Stimulated activated CD4-positive, alpha-beta T cell treated with anti-CD3 and anti-CD28 coated beads, Interleukin-12 subunit alpha, Interleukin-12 subunit beta, amount 100 ng/mL, for 24 hours (primary cell): ENCODE measurements at places on chromosomes 11 and 22.

DNA sequence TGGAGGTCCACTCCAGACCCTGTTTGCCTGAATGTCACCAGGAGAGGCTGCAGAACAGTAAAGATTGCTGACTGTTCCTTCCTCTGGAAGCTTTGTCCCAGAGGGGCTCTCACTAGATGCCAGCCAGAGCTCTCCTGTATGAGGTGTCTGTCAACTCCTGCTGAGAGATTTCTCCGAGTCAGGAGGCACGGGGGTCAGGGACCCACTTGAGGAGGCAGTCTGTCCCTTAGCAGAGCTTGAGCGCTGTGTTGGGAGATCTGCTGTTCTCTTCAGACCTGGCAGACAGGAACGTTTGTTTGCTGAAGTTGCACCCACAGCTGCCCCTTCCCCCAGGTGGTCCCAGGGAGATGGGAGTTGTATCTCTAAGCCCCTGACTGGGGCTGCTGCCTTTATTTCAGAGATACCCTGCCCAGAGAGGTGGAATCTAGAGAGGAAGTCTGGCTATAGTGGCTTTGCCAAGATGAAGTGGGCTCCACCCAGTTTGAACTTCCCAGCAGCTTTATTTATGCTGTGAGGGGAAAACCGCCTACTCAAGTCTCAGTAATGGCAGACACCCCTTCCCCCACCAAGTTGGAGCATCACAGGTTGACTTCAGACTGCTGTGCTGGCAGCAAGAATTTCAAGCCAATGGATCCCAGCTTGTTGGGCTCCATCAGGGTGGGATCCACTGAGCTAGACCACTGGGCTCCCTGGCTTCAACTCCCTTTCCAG lies 99.4 kb downstream of the PDE3B start:
- DNase-seq = no peak

- no peak for DNase-seq
Measured at GRCh38 chr11:13944911-13945425, 17.6 kb upstream of the SPON1 start.

DNA sequence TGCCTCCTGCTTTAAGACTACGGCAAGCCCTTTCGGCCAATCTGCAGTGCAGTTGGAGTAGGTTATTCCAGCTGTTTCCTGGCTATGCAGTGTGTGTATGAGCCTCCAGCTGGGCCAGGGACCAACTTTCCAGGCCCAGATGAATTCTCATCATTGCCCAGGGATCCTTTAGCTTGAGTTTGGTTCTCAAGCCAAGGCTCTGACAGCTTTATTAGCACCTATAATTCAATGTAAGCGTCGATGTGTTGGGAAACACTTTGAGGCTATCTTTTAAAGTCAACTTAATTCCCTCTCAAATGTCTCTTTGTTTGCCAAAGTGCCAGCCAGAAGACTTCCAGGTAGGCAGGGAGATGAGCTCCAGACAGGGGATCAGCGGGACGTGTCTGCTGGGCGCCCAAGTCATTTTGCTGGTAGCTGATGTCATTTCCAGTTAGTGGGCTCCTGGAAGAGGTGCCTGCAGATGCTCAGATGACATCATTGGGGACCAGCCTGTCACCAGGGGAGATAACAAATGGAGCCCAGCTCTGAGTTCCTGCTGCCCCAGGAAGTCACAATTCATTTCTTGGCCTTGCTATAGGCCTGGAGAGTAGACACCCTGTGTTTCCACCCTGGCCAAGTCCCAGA lies 520.4 kb downstream of the SOX6 start:
- no peak for DNase-seq

GRCh38 chr22:21603973-21604372 lies 25.8 kb downstream of the YDJC start:
- DNase-seq = no peak

DNA sequence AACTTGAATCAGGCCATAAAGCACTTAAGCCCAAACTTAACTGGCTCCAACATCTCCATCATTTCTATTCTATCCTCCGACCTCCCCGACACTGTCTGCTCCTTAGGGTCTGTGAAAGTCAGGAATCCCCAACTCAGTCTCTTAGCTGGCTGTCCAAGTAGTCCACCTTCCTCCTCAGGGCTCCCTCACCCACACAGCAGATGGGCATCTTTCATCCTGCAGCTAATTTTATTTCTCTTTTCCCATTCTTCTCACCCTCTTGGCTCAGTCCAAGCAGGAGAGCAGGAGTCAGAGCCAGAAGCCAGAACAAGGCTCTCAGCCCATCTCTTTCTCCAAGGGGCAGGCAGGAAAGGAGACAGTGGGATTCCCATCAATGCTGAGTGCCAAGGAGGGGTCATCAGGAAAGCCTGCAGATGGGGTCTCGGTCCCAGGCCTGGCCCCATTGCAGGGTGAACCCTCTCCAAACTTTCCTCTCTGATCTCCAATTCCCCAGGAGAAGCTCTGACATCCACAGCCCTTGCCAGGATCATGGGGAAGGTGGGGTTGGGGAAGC lies 40.4 kb upstream of the JAM3 start:
- DNase-seq = no peak

DNA sequence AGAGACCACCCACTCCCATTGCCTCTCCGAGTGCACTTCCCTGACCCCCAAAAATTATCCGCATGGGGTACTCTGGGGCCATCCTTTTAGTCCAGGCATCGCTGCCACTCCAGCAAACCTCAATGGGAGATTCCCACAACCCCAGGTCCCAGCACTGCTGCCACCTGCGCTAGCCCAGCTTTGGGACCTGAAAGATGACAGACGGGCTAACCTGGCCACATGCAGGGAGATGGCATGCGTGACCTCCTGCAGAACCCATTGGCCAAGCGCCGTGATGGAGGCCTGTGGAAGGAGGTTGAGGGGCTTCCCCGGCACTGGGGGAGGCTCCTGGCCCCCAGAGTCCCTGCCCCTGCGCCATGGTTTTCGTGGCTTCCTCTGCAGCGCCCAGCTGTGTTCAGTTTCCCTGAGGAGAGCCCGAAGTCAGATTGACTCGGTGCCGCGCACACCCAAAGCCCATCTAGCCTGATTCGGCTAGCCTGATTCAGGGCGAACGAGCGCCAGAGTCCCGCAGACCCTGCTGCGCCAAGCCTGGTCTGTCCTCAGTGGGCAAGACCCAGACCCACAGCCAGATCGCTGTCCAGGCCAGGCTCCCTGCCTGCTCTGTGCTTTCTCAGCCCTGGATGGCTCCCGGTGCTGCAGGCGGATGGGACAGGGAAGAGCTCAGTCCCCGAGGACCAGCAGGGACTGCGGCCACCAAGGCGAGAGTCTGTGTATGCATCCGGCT lies 751 bp upstream of the WNT7B start:
- no peak for DNase-seq

GRCh38 chr11:131924457-131925201 lies 554.2 kb downstream of the NTM start:
- no peak for DNase-seq

DNA sequence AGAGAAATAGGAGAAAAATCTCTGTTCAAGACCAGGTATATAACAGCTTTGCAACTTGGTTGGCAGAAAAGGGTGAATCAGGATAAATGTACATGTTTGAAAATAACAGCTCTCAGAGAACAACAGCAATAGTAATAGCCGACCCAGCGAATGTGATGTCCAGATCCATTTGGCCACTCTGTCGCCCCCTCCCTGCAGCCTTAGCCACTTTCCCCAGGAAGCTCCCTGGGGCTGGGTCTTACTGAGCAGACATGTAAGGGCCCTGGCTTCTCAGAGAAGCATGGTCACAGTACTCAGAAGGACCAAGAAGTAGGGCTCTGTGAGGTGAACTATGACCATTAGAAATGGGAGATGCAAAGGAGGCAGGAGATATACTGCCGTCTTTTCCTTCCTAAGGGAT lies 154.1 kb upstream of the SNX19 start:
- DNase-seq = no peak

- no peak for DNase-seq
Measured at GRCh38 chr11:89613911-89614310, 96.2 kb upstream of the TRIM77 start.

DNA sequence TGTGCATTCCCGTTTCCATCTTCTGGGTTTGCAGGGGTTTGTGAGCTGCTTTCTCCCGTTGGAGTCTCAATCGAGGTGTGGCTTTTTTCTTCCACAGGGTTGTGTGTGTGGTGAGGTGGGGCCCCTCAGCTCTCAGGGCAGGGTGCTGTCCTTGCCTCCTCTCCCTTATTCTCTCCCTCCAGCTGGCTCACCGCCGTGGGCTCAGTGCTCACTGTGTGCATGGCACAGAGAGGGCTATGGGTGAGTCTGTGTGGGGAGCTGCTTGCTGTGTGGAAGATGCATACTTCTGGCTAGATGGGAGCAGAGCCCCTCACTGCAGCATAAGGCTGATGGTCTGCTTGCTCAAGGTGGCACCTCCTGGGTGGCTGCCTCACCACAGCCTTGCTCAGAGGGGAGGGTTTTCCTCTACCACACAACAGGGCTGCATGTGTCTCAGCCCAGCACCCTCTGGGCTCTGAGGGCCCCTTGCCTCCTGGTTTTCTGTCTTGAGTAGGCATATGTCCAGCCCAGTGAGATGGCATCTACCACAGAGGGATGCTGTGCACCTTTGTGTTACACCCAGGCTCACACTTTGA lies 203.1 kb upstream of the B3GAT1 start:
- no peak for DNase-seq

- DNase-seq = no peak
Measured at GRCh38 chr11:32479291-32479690, 44.0 kb upstream of the WT1 start.

DNA sequence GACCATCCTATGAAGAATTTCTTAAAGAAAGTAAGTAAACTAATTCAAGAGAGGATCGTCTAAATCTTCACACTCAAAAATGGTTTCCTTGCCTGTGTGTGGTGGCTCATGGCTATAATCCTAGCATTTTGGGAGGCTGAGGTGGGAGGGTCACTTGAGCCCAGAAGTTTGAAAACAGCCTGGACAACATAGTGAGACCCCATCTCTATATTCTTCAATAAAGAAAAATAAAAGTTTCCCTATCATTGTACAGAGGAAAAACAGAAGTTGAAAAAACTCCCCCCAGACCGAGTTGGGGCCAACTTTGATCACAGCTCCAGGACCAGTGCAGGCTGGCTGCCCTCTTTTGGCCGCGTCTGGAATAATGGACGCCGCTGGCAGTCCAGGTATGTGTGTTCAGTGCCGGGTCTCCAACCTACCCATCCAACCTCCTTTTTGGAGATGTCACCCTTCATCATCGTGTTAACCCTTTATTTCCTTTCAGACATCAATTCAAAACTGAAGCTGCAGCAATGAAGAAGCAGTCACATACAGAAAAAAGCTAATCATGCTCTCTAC lies 3.0 kb downstream of the RPS25 start:
- DNase-seq = no peak

GRCh38 chr11:134524201-134524600 lies 112.2 kb upstream of the B3GAT1 start:
- DNase-seq = no peak
